ENCODE measurements at places on chromosomes 6 and 20.

DNA sequence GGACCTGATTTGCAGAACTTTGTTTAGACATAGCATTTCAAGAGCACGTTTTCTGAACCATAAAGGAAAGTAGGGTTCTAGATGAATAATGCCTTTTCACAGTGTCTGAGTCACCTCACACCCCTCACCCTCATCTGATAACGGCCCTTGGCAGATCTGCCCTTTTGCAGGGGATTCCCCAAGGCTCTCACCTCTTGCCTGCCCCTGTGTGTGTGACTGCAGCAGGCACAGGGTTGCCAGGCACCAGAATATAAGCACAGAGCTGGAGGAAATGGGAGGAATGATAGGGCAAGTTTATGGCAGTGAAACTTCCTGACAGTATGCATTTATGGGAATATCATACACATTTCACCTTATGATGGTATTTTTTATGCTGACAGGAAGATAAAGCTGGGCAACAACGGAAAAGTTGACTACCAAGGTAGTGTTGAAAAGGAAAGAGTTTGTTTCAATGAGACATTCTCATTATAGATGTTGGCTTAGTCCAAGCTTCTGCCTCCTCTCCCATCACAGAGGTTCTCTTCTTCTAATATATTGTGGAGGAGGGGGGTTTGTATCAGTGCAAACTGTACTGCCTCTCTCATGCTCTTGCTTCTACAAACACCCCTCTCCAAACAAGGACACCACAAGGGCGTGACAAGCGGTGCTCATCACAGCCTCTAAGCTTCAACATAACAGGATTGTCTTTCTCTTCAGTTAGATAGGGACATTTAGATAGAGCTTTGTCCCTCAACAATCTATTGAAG is 101.5 kb upstream of the BACH2 start:
- DNase-seq, result no peak

- DNase-seq, result no peak
Measured at GRCh38 chr6:141667580-141668309, 465.0 kb upstream of the GJE1 start.

- DNase-seq, result no peak
Measured at GRCh38 chr6:133645966-133646740, 242.8 kb upstream of the TCF21 start.

- DNase-seq, result no peak
Measured at GRCh38 chr6:128808856-128809255, 74.1 kb upstream of the LAMA2 start.

GRCh38 chr20:35122756-35123405 is 24.3 kb downstream of the EDEM2 start:
- no peak for DNase-seq

- DNase-seq, result no peak
Measured at GRCh38 chr6:11331111-11331510, 98.6 kb upstream of the NEDD9 start.

- DNase-seq, result no peak
Measured at GRCh38 chr6:120622127-120622631, 712.1 kb downstream of the TBC1D32 start.

DNA sequence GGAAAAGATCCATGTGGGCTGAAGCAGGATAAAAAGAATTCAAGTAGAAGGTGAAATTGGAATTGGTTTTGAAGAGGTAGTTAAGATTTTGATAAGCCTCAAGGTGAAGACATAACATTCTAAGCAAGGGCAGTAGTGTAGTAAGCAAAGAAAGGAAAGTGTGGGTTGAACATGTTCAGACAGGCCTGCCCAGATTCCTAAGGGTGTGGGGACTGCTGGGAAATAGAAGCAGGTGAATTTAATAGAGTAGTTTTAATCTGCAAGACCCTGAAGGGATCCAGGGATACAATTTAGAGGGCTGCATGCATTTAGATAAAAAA is 19.1 kb downstream of the TAB2 start:
- DNase-seq, result no peak

DNA sequence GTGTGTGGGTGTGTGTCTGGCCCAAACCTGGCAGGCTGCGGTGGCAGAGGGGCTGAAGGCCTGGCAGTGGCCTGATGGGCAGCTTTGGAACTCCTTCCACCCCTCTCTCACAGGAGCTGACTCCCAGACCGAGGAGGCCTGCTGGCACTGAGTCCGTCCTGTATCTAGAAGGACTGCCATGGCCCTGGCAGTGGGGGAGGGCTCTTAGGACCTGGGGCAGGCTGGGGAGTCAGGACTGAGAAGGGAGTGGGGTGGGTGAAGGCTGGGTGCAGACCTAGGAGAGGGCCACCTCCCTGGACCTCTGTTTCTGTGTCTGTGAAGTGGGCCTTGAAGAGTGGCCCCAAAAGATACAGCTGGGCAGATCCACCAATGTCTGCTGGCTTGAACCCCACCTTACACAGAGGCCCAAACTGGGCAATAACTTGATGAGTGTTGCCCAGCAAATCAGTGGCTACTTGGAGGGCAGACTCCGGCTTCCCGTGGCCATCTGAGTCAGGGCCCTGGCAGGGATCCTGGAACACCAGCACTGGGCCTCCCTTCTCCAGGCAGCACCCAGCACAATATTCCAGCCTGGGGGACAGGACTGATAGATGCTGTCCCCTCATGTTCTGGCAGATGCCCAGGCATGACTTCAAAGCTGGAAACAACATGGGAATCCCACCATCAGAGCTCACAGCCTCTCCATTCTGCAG is 46.7 kb upstream of the BLCAP start:
- no peak for DNase-seq

- DNase-seq, result no peak
Measured at GRCh38 chr6:56947924-56948323, 7.0 kb upstream of the BEND6 start.

DNA sequence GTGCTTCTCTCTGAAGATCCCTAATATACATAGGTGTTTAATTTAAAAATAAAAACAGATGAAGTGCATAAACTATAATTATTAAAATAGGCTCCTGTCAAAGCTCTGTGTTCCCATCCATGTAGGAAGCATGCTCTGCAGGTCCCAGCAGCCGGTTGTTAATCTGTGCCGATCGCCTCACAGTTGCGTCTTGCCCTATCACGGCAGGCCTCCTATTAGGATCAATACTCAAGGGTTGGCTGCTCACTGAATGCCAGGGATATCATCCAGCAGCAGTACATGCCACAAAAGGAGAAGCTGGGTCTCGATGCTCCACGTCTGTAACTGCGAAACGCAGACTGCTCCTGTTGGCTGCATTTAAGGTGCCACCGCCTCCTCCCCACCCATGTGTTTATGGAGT is 369.8 kb downstream of the CDH4 start:
- DNase-seq, result no peak

DNA sequence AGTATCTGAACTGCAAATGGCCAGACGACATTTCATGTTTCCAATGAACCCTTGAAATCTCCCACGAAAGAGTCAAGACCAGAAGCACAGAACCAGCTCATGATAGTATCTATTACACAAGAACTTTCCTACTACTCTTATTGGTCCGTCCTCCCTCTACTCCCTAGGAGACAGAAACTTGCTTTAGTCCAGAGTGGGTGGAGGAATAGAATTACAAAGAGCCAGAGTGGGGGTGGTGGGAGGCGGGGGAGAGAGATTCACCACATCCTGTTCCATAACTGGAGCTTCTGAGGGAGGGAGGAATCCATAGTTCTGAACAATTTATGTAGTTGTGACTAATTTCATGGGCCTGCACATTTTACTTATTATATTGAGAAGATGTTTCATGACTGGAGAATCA is 18.5 kb upstream of the WFDC10A start:
- DNase-seq, result no peak

DNA sequence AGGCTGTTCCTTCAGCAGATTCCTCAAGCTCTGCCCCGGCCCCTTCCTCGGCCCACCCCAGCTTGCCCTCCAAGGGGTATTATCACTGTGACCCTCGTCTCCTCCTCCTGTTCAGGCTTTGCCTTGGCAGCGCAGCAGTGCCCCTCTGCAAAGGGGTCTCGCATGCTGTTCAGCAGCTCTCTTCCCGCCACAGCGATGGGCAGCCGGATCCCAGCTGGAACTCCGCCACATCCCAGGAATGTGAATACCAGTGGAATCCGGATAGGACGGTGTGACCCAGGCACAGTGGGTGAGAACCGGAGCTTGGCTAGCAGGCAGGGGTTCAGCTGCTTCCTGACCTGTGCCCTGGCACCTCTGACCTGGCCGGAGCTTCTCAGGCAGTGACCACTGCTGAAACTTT is 52.9 kb downstream of the RNASET2 start:
- no peak for DNase-seq

- no peak for DNase-seq
Measured at GRCh38 chr6:45590226-45590625, 212.5 kb upstream of the SUPT3H start.

DNA sequence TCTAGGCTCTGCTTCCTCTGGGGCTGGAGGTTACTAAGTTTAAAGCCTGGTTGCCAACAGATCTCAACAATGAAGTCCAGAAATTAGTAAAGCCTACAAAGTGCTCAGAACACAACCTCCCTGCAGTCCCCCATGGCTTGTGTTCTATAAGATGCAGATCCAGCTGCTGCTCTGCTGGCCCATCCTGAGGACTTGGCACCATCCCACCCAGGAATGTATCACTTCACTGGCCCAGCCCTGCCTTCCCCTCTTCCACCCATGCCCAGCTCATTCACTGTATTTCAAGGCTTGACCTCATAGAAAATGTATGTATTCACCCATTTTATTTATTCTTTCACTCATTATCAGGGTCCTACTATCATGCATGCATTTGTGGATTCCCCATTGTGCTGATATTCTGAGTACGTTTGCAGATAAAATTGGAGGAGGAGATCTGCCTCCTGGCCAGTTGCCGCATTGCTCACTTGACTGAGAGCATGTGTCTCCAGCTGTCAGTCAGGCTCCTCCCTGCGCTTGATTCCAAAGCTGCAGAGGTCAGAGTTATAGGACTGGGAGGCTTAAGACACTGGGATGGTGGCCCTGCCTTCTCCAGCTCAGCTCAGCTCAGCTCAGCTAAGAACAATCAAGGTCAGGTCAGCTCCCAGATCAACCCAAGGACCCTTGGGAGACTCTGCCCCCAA is 104.8 kb downstream of the MAFB start:
- no peak for DNase-seq

DNA sequence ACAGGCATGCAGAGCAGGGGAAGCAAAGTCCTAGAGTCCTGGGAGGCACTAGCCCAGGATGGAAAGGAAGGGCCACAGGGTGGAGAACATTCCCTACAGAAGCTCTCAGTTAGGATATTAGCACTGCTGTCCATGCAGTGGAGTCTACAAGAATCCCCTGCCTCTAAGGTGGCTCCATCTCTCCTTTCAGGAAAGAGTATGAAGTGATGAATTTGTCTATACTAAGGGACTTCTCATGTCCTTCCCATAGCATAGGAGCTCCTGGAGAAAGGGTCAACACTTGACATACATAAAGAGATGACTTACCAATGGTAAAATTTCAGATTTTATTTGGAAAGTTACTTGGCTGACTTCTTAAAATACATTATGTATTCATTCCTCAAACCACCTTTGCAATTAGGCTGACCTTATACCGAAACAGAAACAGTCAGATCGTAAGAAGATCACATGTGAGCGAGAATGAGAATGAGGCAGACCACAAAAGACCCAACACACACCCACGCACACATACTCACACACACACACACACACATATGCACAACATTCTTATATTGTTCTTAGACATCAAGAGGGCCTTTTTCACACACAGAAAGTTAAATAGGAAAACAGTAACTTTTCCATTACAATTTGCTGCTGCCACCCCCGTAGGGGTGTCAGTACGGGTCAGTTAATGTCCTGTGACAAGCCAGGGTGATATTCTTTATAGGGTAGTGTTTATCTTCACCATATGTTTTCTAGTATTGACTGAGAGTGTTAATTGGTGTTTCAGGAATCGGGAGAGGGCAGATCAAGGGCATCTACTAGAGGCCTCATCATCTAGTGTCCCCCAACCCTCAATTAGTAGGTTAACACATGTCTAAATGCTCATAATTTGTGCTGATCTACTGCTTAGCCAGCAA is 159.4 kb downstream of the FAXC start:
- no peak for DNase-seq

- DNase-seq, result no peak
Measured at GRCh38 chr6:137705160-137706082, 161.6 kb upstream of the TNFAIP3 start.

DNA sequence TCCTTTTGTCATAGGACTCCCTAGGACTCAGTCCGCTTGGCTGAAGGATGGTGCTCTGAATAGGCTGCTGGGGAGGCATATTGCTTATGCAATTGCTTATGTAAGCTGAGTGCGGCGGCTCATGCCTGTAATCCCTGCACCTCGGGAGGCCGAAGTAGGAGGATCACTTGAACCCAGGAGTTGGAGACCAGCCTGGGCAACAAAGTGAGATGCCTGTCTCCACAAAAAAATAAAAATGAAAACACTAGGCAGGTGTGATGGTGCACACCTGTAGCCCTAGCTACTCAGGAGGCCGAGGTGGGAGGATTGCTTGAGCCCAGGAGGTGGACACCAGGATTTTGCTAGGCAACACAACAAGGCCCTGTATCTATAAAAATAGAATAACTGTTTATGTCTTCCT is 81.3 kb downstream of the EYA2 start:
- DNase-seq, result no peak

DNA sequence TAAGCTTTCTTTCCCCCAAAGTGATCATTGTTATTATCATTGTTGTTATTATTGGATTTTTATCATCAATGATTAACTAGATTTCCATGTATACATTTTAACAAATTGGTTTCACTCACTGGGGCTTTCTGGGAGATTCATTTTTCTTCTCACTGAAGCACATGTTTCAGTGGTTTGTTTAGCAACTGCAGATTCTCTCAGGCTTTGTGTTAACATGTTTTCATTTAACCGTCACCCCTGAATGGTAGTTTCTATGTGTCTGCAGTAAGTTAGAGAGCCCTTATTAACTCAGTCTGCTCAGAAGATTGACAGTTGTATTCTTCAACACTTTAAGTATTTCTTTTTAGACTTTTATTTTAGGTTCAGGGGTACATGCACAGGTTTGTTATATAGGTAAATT is 12.4 kb downstream of the ZKSCAN4 start:
- no peak for DNase-seq

GRCh38 chr6:139904568-139904967 is 530.1 kb upstream of the CITED2 start:
- no peak for DNase-seq

- DNase-seq, result no peak
Measured at GRCh38 chr6:45959534-45960145, 56.0 kb downstream of the CLIC5 start.

GRCh38 chr6:128350416-128351254 is 169.8 kb downstream of the PTPRK start:
- DNase-seq, result no peak

GRCh38 chr6:8215631-8216030 is 113.3 kb upstream of the EEF1E1 start:
- no peak for DNase-seq

DNA sequence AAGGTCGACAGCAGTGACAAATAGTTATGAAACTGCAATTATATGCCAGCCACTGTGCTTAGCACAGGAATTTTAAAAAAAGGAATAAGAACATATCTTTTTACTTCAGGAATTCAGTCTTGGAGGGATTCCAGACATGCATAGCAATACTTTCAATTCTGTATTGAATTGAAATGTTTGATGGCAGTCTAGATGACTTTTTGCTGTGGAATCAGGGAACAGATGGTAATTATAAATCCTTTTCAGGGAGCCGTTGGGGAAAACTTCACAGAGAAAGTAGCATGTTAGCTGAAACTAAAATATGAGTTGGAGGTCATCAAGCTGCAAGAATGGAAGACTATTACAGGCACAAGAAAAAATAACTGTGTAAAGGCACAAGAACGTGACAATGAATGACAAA is 74.8 kb downstream of the IMPG1 start:
- no peak for DNase-seq

GRCh38 chr6:52562911-52563310 is 13.9 kb downstream of the TRAM2 start:
- DNase-seq, result no peak

All from iPS DF 19.7 (cell line).